Activated CD4-positive, alpha-beta T cell treated with anti-CD3 and anti-CD28 coated beads, Interleukin-2, amount 10 ng/mL, durations not matched to agents 24 days and 14 days (primary cell): ENCODE measurements at places on chromosomes 5 and 9. TPM values are rescaled to one million over a fixed set of nuclear protein-coding genes. Genes with fewer than 3 reads are reported as not detected.

The SPAAR gene
- not detected in 2 replicates for total RNA-seq

The YIPF5 gene
- total RNA-seq: 32.0 and 34.6 TPM in 2 replicates

The LOX gene
- total RNA-seq: 0.05 TPM in 1 of 2 replicates, not detected in the other

The LMX1B gene
- not detected in 2 replicates for total RNA-seq

The FBP2 gene
- total RNA-seq: not detected in 2 replicates

The PFN3 gene
- not detected in 2 replicates for total RNA-seq

The C5orf63 gene
- 5.6 and 5.7 TPM in 2 replicates for total RNA-seq

The CKMT2 gene
- total RNA-seq: not detected in 2 replicates

The GPX3 gene
- total RNA-seq: not detected in 2 replicates

The FER gene
- 3.5 and 4.3 TPM in 2 replicates for total RNA-seq

The PCDHGA9 gene
- 0.33 and 0.44 TPM in 2 replicates for total RNA-seq

The RFESD gene
- total RNA-seq: 4.0 and 4.2 TPM in 2 replicates

The TMED7 gene
- total RNA-seq: 40.9 and 41.9 TPM in 2 replicates
